Epithelial cell of alveolus of lung (primary cell): ENCODE measurements at places on chromosomes 11 and 22. TPM values are rescaled to one million over a fixed set of nuclear protein-coding genes. Genes with fewer than 3 reads are reported as not detected.

Gene MEI1
- 4.5 TPM in 1 of 2 replicates, not detected in the other for total RNA-seq

Gene SPI1
- total RNA-seq: not detected in 2 replicates

Gene ELFN2
- 1.4 and 4.0 TPM in 2 replicates for total RNA-seq

Gene KCNJ1
- total RNA-seq: not detected in 2 replicates
